Uterine smooth muscle cell (primary cell): ENCODE measurements at places on chromosomes 12 and 14. TPM values are rescaled to one million over a fixed set of nuclear protein-coding genes. Genes with fewer than 3 reads are reported as not detected.

OR4E2 gene
- 0.12 TPM in 1 of 2 replicates, not detected in the other for total RNA-seq

GABARAPL1 gene
- 23.5 and 55.2 TPM in 2 replicates for total RNA-seq

CELA1 gene
- total RNA-seq: not detected in 2 replicates

FAM90A1 gene
- total RNA-seq: 0.11 and 0.12 TPM in 2 replicates

PDE3A gene
- 1.4 and 1.7 TPM in 2 replicates for total RNA-seq

MYL6B gene
- total RNA-seq: 59.2 and 112 TPM in 2 replicates

SOX5 gene
- 15.7 and 18.2 TPM in 2 replicates for total RNA-seq

REC8 gene
- total RNA-seq: 0.87 and 1.1 TPM in 2 replicates

RAB15 gene
- total RNA-seq: 1.5 and 2.7 TPM in 2 replicates

ADCY4 gene
- 5.1 and 8.1 TPM in 2 replicates for total RNA-seq
